ENCODE measurements at places on chromosomes 7 and 10.

DNA sequence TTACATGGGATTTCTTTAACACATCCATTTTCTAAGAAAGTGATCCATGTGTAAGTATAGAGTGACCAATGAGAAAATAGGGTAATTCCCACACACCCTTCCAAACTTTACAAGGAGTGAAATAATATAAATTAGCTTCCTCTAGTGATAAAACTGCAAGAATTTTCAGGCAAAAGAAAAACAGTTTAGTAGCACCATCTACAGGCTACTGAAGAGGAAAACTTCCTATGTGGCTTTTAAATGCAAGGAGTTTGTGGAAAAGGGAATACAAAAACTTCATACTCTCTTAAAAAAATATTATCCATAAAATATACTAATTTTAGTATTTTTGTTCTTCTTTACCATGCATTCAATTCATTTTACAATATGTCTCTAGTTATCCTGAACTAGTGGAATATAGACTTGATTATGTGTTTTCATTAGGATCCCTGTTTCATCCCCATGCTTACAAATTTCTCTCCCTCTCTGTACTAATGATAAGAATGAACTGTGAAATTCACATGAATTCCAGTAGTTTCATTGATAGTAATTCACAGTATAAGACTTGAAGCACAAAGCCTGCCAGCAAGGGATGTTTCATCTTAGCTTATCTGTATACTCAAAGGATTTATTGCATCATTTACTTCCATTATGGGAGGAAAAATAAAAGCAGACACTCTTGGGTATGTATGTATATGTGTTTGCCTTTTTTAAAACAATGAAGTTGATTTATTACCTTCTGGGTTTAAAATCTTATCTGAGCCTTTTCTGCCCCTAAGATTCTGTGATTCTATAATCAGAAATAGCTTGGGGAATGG lies 442.9 kb downstream of the AUTS2 start:
- no peak for DNase-seq

GRCh38 chr10:8418631-8419030 lies 364.1 kb downstream of the GATA3 start:
- no peak for DNase-seq

GRCh38 chr7:81114633-81115032 lies 195.8 kb upstream of the SEMA3C start:
- no peak for DNase-seq

DNA sequence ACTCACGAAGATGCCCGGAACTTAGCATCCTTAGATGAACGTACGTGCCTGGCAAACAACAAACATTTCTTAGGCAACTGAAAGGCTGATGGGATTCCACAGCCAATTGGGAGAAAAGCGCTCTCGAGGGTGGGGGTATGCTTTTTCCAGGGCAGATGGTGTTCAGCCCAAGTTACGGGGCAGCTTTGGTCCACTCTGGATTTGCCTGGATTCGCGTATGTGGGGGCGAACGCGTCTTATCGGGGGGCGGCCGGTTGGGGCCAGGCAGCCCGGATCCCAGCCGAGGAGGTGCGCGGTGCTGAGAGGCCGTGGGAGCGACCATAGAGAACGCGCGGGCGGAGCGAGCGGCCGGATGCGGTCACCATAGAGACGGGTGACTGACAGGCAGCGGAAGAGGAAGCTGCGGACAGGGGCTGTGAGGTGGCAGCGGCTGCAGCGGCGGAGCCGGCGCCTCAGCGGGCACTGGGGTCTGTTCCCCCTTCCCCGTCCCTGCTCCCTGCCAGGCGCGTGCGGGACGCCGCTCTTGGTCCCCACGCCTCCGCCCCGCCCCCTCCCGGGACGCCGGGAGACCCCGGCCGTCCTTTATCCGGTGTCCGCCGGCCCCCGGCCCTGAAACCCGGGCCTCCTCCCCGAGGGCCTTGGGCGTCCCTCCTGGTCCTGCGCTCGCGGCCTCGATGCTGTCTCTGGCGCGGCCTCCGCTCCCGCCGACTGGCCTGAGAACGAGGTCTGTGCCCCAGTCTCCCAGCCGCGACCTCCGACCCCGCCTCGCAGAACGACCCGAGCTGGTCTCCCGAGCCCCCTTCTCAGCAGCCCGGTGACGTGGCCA lies at the start of gene CHPF2:
Gene CHPF2, plus strand, starts transcription at position 393 of the 826 bp plus-strand sequence. CDS start 1,529 bp downstream, outside the sequence.
- DNase-seq: peak; percentile 83

GRCh38 chr10:70523057-70523456 lies 44.5 kb downstream of the PALD1 start:
- DNase-seq: no peak

DNA sequence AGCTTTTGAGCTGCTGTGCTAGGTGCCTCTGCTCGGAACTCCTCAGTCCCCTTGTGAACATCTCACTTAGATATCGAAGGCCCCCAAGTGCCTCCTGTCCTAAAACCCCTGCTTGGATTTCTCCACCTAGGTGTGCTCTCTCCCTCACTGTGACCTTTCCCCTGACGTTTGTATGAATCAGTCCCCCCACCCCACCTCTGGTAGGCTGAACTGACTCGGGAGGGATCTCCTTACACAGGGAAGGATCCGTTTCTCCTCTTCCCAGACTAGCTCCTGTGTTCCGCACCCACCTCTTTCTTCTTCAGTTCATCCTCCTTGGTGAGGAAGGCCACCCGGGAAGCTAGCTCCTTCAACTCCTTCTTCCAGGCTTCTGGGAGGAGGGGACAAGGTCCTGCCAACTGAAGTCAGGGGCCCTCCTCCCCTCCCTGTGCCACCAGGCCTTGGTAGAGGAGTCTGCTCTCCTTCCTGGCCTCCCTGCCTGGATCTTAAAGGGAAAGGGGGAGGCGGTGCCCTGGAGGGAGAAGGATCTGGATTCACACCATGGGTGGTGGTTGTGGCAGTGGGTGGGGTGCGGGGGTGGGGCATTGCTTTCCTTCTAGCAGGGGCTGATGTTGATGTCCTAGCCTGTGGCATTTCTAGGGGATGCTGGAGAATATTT lies 6.8 kb downstream of the TBATA start:
- no peak for DNase-seq

DNA sequence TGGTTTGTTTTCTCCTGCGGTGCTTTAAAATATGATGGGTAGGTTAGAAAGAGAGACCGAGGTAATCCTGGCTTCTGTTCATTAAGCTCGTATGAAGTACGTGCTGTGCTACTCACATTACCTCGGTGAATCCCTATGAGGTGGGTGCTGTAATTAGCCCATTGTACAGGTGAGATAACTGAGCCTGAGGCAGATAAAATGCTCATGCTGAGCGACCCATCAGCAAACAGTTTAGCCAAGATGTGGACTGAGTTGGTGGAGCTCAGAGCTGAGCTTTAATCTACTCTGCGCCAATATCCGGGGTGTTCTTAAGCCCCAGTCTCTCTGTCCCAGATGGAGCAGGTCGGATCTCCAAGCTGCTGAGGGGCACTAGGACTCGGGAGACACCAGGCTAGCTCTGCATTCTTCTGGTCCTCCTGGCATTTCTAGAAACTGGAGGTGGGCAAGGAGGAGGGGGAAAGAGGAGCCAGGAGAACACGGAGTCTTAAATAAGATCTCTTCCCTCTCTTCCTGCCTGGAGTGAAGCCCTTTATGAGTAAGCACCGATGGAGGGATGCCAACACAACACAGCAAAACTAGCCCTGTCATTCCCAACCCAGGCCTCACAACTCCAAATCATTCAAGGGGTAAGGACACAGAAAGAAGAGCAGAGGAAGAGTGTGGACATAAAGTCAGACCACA lies 458.5 kb downstream of the KCNMA1 start:
- DNase-seq: no peak

- DNase-seq: no peak
These were observed 9.8 kb downstream of the RBP4 start for GRCh38 chr10:93591065-93591808.

DNA sequence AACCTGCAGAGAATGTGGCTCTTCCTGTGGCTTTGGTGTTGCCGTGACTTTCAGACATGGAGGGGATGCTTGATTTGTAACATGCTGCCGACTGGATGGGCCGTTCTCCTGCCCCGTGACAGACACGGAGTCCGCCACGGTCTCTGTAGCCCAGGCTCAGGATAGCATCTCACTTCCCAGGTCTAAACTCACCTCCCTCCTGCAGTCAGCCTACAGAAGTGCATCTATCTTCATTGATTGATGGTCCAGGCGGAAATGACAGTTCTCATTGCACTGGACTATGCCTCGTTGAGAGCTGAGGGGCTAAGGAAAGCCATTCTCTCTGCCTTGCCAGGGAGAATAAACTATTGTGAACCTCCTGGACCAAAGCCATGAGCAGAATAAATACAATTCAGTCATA lies 77.5 kb downstream of the CHN2 start:
- DNase-seq: no peak

DNA sequence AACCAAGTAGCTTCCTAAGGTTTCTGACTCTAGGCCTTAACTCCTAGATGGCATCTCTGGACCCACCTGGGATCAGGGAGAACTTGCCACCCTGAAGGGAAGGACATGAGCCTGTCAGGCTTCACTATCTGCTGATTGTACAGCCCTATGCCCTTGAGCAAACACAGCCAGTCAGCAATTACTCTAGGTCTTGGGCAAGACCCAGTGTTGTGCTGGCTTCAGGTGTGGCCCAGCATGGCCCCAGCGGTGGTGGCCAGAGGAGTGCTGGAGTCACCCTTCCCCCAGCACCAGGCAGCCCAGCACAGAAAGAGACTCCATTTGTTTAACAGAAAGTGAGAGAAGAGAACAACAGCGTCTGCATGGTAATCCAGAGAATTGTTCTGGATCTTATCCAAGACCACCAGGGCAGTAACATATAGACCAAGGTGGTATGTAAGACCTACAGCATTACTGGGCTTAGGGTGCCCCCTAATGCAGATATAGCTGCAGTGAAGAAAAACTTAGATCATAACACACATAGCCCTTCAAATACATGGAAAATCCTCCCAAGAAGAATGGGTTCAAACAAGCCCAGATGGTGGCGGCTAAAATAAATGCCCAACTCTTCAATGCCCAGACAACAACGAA lies 207.7 kb downstream of the MAGI2 start:
- no peak for DNase-seq

GRCh38 chr10:118423800-118424442 lies 81.8 kb upstream of the FAM204A start:
- peak; percentile 33 for DNase-seq
